Esophagus muscularis mucosa (tissue), 4 donors: ENCODE measurements at places on chromosomes 5 and 9. TPM values are rescaled to one million over a fixed set of nuclear protein-coding genes. Genes with fewer than 3 reads are reported as not detected.

- H3K4me1 ChIP-seq = no peaks in the 10 kb centered on the region
- no peaks in the 10 kb centered on the region for H3K27me3 ChIP-seq
- no peak for DNase-seq
These were observed 29.7 kb downstream of the PCA3 start for GRCh38 chr9:76793784-76794431.

The ADAMTS2 gene
- 31.8 TPM for total RNA-seq

- H3K27me3 ChIP-seq = no peaks in the 10 kb centered on the region
- H3K36me3 ChIP-seq = no peaks in the 10 kb centered on the region
- no peak overlapping the region for H3K4me3 ChIP-seq
- H3K27ac ChIP-seq = no peak overlapping the region
These were observed 266.0 kb downstream of the EFNA5 start for GRCh38 chr5:107404595-107405374.

- H3K27ac ChIP-seq = no peak overlapping the region
- H3K4me3 ChIP-seq = no peak overlapping the region
- H3K27me3 ChIP-seq = no peaks in the 10 kb centered on the region
These were observed 29.3 kb upstream of the ABL1 start for GRCh38 chr9:130805510-130806326.

DNA sequence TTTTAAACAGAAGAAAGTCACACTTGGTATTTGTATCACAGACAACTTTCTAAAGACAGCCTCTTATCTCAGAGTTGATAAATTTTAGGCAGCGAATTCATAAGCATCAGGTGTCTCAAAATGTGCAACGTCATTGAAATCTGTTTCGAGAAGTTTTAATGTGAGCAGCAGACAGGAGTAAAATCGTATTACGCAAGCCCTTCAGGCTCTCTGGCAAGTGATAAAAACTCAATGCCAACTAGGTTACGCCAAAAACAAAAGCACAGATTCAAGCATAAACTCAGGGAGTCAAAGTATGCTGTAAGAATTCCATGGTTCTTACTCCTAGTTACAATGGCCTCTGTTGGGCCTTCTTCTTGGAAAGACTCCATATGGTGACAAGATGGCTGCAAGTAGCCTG, 244.7 kb downstream of the SEMA5A start:
- H3K4me3 ChIP-seq = no peak overlapping the region
- H3K36me3 ChIP-seq = no peaks in the 10 kb centered on the region
- no peaks in the 10 kb centered on the region for H3K4me1 ChIP-seq
- no peak overlapping the region for H3K27ac ChIP-seq

The PCDHA10 gene
- 0.33 TPM for total RNA-seq

The PRRT1B gene
- not detected for total RNA-seq

DNA sequence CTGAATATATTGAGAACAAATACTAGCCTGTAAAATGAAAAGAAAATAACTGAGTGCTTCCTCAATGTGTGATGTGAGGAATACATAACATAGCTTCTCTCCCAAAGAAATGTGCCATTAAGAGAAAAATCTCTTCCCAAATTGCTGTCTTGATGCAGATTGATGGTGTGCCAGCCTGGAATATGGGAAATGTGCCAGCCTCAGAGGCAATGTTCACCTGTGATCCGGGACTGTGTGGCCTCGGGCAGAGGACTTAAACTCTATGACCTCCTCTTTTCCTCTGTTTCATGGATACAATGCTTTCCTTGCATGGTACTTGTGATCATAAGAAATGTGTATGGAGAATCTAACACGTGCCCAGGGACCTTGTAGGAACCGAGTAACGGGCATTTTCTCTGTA, 370.9 kb downstream of the DIRAS2 start:
- H3K36me3 ChIP-seq = no peaks in the 10 kb centered on the region
- no peaks in the 10 kb centered on the region for H3K27me3 ChIP-seq
- no peak overlapping the region for H3K27ac ChIP-seq

DNA sequence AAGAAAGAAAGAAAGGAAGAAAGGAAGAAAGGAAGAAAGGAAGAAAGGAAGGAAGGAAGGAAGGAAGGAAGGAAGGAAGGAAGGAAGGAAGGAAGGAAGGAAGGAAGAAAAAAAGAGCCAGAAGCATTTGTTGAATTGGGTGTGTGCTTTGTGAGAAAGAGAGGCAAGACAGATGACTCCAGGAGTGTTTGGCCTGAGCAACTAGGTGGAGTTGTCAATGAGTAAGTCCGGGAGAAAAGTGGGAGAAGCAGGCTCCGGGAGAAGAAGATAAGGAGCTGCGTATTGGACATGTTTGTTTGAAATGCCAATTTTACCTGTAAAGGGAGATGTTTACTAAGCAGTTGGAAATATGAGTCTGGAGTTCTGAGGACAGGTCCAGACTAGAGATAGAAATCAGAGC, 15.1 kb upstream of the GCNT1 start:
- H3K27ac ChIP-seq = no peak overlapping the region
- H3K36me3 ChIP-seq = no peaks in the 10 kb centered on the region
- H3K4me3 ChIP-seq = no peak overlapping the region
- H3K27me3 ChIP-seq = peaks cover 3% of the 10 kb centered on the region

- no peak overlapping the region for H3K4me3 ChIP-seq
- H3K36me3 ChIP-seq = no peaks in the 10 kb centered on the region
- H3K4me1 ChIP-seq = peaks cover 19% of the 10 kb centered on the region
- DNase-seq = no peak
- H3K27ac ChIP-seq = no peak overlapping the region
These were observed 166.9 kb upstream of the KLF9 start for GRCh38 chr9:70581214-70581954.

GRCh38 chr5:98771382-98772109, 1.9 kb upstream of the RGMB start:
- H3K27me3 ChIP-seq = no peaks in the 10 kb centered on the region
- peak overlapping the region; percentile 92 for H3K4me3 ChIP-seq
- peak overlapping the region; percentile 94 for H3K27ac ChIP-seq
- H3K4me1 ChIP-seq = peaks cover 27% of the 10 kb centered on the region

The SLC28A3 gene
- total RNA-seq = not detected

GRCh38 chr5:153713943-153714342, 223.5 kb downstream of the GRIA1 start:
- peak; percentile 55 for DNase-seq
- H3K4me3 ChIP-seq = no peak overlapping the region
- no peaks in the 10 kb centered on the region for H3K4me1 ChIP-seq
- H3K27ac ChIP-seq = no peak overlapping the region
- H3K27me3 ChIP-seq = no peaks in the 10 kb centered on the region
- no peaks in the 10 kb centered on the region for H3K36me3 ChIP-seq

DNA sequence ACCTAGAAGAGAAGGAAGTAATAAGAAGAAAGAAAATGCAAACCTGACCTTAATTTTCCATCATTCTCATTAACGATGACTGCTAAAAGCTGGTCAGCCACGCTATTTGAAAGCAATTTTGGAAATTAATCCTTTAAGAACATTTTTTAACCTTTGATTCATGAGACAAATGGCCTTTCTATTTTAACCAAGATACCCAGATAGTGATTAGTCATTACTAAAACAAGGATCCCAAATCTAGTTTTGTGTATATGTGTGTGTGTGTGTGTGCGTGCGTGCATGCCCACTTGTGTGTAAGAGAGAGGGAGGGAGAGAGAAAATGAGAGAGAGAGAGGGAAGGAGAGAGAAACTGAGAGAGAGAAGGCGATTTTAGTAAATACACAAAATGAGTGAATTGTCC, 329.5 kb downstream of the DEPDC1B start:
- H3K4me1 ChIP-seq = no peaks in the 10 kb centered on the region
- no peaks in the 10 kb centered on the region for H3K27me3 ChIP-seq
- DNase-seq = no peak
- H3K4me3 ChIP-seq = no peak overlapping the region
- H3K27ac ChIP-seq = no peak overlapping the region
- no peaks in the 10 kb centered on the region for H3K36me3 ChIP-seq

GRCh38 chr5:37501152-37501551, 122.0 kb downstream of the WDR70 start:
- no peak overlapping the region for H3K27ac ChIP-seq
- H3K27me3 ChIP-seq = no peaks in the 10 kb centered on the region
- no peaks in the 10 kb centered on the region for H3K4me1 ChIP-seq
- DNase-seq = no peak
- no peak overlapping the region for H3K4me3 ChIP-seq

DNA sequence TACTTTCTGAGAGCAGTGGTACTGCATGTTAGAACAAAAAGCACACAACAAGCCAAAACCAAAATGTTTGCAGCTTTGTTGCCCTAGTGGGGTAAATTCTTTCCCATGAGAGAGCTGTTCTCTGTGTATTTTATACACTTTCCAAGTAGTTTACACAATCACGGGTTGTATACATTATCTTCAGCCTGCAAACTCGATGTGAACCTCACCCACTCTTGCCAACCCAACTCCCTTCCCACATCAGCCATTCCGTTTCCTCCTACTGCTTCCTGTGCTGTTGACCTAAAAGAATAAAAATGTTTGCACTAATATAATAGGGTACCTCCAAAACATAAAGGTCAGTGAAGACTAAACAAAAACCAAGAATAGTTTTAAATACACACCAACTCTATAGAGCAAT, 47.0 kb downstream of the IQGAP2 start:
- no peaks in the 10 kb centered on the region for H3K27me3 ChIP-seq
- no peaks in the 10 kb centered on the region for H3K36me3 ChIP-seq
- no peak overlapping the region for H3K4me3 ChIP-seq

DNA sequence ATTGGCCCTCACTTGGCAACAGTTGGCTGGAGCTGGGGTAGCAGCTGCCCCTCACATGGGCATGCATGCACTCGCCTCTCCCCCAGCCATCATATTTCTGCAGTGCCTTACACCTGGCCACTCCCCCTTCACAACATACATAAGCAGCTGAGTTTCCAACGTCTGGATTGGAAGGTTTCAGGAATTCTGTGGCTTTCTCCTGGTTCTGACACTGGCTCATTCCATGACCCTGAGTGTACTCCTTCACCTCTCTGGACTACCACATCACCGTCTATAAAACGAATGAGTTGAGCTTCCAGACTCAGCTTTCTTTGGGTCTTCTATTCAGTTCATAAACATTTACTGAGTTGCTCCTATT, 84.3 kb downstream of the GALNT10 start:
- H3K4me3 ChIP-seq = no peak overlapping the region
- peaks cover 49% of the 10 kb centered on the region for H3K4me1 ChIP-seq
- no peak for DNase-seq

- no peak for DNase-seq
- no peaks in the 10 kb centered on the region for H3K36me3 ChIP-seq
- peak overlapping the region; percentile 57 for H3K27ac ChIP-seq
- no peak overlapping the region for H3K4me3 ChIP-seq
- H3K27me3 ChIP-seq = no peaks in the 10 kb centered on the region
These were observed 120.6 kb downstream of the MSX2 start for GRCh38 chr5:174844971-174845370.

The PCDHB7 gene
- total RNA-seq = 2.1 TPM

The TLX3 gene
- not detected for total RNA-seq

DNA sequence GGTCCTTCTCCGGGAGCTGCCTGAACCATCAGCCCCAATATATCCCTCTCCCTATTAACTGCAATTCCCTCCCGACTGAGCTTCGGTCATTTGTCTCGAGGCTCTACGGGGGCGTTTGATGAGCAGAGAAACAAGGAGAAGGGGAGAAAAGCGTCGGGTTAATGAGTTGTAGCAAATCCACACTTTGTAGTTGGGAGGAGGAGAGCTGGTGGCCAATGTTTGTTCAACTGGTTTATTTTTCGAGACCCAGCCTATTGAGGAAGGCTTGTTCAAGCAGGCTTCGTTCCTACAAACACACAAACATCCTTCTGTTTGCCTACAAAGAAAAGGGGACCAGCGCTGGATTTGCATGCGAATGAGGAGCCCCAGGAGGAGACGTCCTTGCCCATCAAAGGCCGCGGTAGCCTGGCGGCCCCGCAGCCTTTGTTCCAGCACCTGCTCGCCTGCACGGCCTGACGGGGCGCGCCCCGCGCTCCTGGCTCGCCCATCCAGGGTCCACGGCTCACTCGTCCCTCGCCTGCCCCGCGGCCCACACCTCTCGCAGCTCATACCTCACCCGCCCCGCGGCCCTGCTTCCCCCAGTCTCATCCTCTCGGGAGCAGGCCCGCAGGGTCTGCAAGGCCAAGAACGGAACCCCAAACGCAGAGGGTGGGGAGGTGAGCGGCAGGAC, 4.6 kb downstream of the FOXD1 start:
- peaks cover 81% of the 10 kb centered on the region for H3K27me3 ChIP-seq
- peaks cover 6% of the 10 kb centered on the region for H3K4me1 ChIP-seq
- DNase-seq = no peak
- H3K27ac ChIP-seq = no peak overlapping the region

The ROR2 gene
- total RNA-seq = 69.5 TPM

The BTNL8 gene
- not detected for total RNA-seq

The DMRTA1 gene
- total RNA-seq = 1.3 TPM

- no peaks in the 10 kb centered on the region for H3K36me3 ChIP-seq
- H3K4me1 ChIP-seq = peaks cover 30% of the 10 kb centered on the region
- no peak for DNase-seq
- H3K4me3 ChIP-seq = peak overlapping the region; percentile 75
These were observed 681 bp upstream of the CHSY3 start for GRCh38 chr5:129903466-129904101.

DNA sequence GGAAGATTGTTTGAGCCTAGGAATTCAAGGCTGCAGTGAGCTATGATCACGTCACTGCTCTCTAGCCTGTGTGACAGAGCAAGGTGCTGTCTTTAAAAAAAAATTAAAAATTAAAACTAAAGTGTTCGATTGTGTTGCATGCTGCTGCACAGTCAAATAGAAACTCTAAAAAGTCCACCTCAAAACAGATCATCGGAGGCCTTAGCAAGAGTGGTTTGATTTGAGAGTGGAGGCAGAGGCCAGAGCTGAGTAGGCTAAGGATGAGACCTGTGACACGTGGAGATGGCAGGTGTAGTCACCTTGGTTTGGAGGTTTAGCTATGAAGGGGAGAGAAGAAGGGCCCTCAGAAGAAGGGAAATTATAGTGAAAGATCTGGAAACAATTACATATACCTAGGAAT, 2.8 kb upstream of the PTPDC1 start:
- no peak for DNase-seq
- H3K27ac ChIP-seq = no peak overlapping the region
- H3K27me3 ChIP-seq = no peaks in the 10 kb centered on the region
- H3K36me3 ChIP-seq = peaks cover 3% of the 10 kb centered on the region

- no peak overlapping the region for H3K4me3 ChIP-seq
- no peak for DNase-seq
- H3K4me1 ChIP-seq = peaks cover 7% of the 10 kb centered on the region
- no peak overlapping the region for H3K27ac ChIP-seq
- no peaks in the 10 kb centered on the region for H3K27me3 ChIP-seq
These were observed 169.3 kb downstream of the OLFM1 start for GRCh38 chr9:135256581-135257354.

DNA sequence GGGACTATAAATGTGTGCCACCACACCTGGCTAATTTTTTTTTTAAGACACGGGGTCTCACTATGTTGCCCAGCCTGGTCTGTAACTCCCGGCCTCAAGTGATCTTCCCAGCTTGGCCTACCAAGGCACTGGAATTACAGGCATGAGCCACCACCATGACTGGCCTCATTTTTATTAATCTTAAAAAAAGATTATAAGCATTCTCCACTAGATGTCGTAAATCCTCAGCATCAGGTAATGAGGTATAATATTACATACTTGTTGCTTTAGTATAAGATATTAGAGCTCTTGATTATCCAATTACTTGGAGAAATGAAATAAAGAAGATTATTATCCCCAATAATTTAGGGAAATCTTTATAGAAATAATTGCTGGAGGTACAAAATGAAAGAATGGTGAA, 78.2 kb upstream of the HTR1A start:
- no peak overlapping the region for H3K4me3 ChIP-seq
- no peaks in the 10 kb centered on the region for H3K27me3 ChIP-seq
